ENCODE measurements at places on chromosomes 7 and 10. TPM values are rescaled to one million over a fixed set of nuclear protein-coding genes. Genes with fewer than 3 reads are reported as not detected.

DNA sequence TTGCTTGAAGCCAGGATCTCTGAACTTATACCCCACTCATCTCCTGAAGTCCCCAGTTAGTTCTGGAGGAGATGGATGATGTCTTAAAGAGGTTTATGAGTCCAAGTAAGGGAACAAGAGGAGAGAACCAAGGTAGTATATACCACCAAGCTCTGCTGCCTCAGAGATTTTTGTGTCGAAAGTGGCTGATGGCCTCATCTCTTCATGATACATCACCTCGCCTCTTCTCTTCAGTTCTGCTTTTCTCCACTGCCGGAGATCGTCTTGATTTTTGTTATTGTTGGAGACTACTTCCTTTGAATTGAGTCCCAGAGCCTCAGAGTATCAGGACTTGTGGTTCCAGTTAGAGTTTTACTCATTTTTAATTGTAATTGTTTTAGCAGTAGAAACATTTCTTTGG lies 1.9 kb downstream of the VTI1A start:
- no peak for DNase-seq

GRCh38 chr10:52031771-52032170 lies 282.3 kb upstream of the DKK1 start:
- no peak for DNase-seq

GRCh38 chr7:148925836-148926235 lies 41.7 kb upstream of the EZH2 start:
- no peak for DNase-seq

DNA sequence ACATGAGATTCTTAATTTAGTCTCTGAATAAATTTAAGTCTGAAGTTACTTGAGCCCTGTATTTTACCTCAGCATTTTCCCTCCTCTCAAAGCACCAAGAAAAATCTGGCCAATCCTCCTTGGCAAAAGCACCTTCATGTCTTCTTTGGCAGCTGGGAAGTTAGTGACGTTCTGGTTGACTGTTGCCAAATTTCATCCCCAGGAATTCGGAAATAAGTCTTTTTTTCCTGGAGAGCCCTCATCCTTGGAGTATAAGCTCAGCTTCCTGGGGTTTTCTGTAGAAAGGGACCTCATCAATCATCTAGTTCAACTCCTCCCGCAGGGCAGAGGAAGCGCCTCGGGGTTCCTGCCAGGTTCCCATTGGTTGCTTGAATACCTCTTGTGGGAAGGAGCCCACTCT lies 377.6 kb downstream of the PHTF2 start:
- no peak for DNase-seq

GRCh38 chr7:134315679-134316538 lies 821 bp downstream of the SLC35B4 start:
- no peak for DNase-seq

GRCh38 chr7:95517458-95517857 lies 31.7 kb downstream of the ASB4 start:
- no peak for DNase-seq

The PSTK gene
- total RNA-seq = 4.5 TPM

The ZNF853 gene
- total RNA-seq = 0.42 TPM

DNA sequence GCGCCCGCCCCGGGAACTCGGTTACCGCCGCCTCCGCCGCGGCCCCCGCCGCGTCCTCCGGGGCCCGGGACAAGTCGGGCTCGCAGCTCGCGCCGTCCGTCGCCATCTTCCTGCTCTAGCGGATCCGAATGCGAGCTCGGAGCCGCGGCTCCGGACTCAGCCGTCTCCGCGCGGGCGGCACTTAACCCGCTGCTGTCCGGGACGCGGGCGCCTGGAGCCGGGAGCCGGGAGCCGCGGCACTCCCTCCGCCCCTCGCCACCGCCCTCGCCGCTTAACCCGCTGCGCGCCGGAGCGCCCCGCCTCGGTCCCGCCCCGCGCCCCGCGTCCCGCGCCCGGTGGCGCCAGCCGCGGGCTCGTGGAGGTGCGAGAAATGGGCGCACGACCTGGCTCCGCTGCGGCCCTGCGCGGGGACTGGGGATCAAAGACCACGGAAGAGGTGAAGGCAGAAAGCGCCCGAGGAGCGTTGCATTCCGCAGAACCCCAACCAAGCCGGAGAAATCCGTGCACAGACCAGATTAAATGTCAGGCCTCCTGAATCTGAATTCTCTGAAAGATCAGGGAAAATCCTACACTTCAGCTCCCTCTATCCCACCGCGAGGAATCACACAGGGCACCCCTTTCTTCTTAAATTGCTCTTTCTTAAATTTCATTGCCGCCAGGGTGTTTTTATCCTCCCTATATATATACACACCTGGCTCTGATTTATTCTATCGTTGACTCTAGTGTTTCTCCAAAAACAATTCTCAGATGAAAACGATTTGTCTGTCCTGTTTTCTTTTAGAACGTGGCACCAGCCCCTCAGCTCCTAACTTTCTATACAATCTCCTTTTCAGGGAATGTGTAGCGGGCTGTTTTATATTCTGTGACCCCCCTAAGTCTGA lies at the start of gene CTTNBP2:
Gene CTTNBP2 (minus strand): TSS at position 132 of the 881 bp plus-strand sequence. CDS start 26 bp downstream, at position 106.
- no peak for DNase-seq

DNA sequence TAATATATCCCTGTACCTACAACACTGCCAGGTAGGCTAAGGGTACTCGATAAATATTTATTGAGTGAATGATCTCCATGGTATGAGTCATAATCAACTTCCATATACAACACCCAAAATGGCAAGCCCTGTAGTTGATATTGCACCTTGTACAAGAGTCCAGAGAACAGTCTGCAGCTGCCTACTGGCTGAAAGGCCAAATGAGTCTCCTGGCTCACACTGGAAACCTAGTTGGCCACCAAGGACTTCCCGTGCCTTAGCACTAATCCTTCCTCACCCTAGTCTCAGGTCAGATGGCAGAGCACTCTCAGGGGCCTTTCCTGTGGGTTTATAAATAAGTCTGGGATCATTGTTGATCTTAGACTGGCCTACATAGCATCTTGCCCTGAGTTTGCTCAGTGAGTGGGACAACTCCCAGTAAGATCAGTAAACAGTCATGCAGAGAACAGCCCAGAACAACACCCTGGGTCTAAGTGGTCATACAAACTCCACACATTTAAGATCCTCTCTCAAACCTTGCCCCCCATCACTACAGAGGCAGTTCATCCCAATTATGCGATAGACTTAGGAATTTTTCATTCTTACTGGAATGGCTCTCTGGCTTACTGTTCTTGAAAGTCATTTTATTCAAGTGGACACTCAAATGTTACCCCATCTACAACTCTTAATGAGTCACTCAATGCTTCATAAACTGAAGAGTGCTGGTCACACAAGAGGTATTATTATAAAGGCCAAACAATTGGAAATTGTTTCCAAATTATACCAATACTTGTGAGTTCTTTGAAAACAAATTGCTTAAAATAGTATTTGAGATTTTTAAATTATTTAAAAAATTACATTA lies 14.7 kb upstream of the SLC16A9 start:
- DNase-seq = no peak

GRCh38 chr7:130566168-130566897 lies 74.4 kb downstream of the MEST start:
- no peak for DNase-seq

The SFTPD gene
- not detected for total RNA-seq

DNA sequence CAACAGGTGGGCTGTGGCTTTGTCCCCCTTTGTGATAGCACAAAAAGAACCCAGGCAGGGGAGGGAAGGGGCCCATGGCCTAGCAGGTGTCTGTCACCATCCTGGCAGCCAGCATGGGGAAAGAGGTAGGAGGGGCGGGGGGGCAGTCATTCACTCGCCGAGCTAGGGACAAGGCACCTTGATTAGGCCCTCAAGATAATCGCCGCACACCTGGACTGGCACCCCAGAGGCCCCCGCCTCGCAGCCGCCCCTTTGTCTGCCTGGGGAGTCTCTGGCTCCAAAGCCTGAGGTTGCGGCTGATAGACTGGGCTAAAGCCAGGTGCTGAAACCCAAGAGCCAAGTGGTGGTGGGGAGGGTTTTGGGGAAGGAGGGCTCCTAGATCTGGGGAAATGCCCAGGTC lies 151.2 kb upstream of the PCBD1 start:
- no peak for DNase-seq

The ACHE gene
- 0.17 TPM for total RNA-seq
